ENCODE measurements at places on chromosomes 11 and 22.

DNA sequence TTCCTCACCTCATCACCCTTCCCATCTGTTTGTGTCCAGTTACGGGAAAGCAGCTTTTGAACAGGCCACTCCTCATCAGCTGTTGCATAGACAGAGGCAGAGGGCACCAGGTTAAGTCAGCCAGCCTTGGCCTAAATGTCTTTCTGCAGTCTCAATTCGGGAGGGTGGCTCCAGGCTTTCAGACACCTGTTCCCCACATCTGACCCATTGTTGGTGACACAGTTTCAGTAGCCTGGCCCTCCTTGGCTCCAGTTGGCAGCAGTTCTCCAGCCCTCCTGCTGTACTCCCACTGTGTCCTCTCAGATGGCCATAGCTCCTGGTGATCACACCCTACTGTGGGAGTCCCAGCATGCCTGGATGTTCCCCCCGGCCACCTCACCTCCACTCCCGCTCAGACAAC lies 70.8 kb upstream of the MYOD1 start:
- DNase-seq: no peak

DNA sequence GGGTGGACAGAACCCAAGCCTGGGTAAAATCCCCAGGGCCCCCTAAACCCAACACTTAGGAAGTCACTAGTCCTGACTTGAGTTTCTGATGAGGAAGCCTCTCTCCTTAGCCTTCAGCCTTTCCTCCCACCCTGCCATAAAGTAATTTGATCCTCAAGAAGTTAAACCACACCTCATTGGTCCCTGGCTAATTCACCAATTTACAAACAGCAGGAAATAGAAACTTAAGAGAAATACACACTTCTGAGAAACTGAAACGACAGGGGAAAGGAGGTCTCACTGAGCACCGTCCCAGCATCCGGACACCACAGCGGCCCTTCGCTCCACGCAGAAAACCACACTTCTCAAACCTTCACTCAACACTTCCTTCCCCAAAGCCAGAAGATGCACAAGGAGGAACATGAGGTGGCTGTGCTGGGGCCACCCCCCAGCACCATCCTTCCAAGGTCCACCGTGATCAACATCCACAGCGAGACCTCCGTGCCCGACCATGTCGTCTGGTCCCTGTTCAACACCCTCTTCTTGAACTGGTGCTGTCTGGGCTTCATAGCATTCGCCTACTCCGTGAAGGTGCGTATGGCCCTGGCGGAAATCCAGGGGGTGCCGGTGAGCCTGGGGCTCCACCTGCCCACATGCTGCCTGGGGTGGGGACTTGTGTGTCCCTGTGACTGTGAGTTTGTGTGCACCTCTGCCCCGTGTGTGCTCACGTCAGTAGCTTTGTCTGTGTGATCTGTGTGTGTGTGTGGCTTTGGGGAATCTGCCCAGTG lies at the start of gene IFITM1:
IFITM1 (plus strand) TSS at position 254 of the 767 bp plus-strand sequence; CDS start at position 385, 131 bp downstream.
- no peak for DNase-seq

GRCh38 chr11:33722590-33723234 lies 13.5 kb downstream of the CD59 start:
- no peak for DNase-seq

- no peak for DNase-seq
Measured at GRCh38 chr11:30545507-30545906, 40.6 kb downstream of the MPPED2 start.

DNA sequence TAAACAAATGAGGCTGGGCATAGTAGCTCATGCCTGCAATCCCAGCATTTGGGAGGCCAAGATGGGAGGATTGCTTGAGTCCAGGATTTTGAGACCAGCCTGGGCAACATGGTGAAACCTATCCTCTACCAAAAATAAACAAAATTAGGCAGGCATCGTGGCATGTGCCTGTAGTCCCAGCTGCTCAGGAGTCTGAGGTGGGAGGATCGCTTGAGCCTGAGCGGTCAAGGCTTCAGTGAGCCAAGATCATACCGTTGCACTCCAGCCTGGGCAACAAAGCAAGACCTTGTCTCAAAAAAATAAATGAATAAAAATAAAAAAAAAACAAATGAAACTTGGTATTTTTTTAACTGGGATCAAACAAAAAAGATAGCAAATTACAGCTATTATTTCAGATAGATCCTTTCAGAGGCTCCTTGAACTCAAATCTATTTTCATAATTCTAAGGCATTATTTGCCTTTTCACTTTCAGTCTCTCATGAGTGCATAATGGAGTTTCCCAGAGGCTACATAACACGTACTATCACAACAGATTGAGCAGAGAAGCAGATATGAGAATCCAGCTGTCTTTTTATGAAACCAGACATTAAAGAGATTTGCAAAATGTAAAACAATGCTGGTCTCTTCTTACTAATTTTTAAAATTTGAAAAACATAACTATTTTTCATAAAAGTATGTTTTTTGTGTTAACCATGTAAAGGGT lies 23.1 kb downstream of the DDIAS start:
- DNase-seq: no peak

GRCh38 chr11:68954836-68955606 lies 25.8 kb downstream of the MRGPRD start:
- DNase-seq: no peak

DNA sequence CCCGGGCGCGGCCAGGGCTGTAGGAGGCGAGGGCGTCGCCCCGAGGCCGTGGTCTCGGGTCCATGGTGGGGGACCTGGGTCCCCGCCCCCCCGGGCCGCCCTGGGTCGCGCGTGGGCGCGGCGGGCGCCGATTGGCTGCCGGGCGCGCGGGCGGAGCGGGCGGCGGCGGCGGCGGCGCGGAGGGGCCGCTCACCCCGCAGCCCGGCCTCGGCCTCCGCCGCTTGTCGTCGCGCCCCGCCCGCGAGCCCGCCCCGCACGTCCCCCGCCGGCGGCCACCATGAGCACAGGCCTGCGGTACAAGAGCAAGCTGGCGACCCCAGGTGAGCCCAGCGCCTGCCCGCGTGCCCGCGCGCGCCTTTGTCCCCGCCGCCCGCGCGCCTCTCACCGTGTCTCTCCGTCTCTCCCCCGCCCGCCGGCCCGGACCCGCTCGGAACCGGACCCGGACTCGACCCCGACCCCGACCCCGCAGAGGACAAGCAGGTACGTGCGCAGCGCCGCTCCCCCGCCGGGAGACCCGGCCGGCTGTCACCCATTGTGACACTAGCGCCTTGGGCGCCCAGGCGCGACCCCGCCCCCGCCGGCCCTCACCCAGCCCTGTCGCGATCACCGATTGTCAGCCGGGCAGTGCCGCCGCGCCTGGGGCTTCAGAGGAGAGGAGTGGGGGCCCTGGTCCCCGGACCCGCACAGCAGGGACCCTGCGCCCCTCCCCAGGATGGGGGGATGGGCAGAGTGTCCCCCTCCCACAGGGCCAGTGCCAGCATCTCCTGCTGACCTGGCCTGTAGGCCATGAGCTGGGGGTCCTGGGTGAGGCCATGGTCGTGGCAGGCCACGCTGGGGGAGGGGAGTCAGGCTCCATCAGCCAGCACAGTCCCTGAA lies at the start of gene SEPTIN5:
SEPTIN5 (plus strand) TSS at position 192 of the 876 bp plus-strand sequence; CDS start at position 278, 86 bp downstream.
- no peak for DNase-seq

DNA sequence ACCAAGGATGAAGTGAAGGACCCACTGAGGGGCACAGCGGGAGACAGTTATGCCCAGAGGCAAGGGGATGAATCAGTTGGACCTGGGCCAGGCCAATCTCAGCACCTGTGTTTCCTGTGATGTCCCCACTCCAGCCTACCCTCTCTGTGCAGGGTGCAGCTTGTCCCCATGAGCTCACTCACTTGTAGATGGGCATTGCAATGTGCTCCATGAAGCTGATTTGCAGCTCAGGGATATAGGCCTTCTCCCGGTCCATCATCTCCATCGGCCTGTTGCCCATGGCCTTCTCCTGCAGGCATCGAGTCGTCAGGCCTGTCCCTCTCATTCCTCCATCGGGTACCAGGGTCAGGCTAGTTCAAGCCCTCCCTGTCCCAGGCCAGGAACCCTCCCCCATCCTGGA lies 96.2 kb downstream of the PDE2A start:
- no peak for DNase-seq

Measured in putamen (tissue), 1 donor.